Activated CD8-positive, alpha-beta T cell treated with anti-CD3 and anti-CD28 coated beads for 36 hours (primary cell): ENCODE measurements at places on chromosomes 6 and 20. TPM values are rescaled to one million over a fixed set of nuclear protein-coding genes. Genes with fewer than 3 reads are reported as not detected.

The PTGIS gene
- total RNA-seq, result 1.5 TPM

The RSPH9 gene
- total RNA-seq, result 0.11 TPM

The PSMB8 gene
- total RNA-seq, result 370 TPM

The WTAP gene
- 80.6 TPM for total RNA-seq

DNA sequence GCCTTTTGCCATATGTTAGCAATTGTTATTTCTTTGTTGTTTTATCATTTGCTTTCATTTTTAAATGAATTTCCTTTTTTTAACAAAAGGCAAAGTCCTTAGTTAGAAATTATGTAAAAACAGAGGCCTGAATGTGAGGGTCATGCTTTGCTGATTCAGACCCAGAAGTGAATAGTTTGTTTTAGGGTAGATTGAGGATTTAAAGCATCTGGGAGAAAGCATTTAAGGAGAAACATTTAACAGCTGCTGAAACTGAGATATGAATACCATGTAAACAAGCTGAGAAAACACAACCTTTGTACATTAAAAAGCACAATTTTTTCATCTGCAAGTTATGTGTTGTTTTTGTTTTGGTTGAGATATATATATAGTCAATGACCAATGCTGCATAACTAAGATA lies 8.0 kb downstream of the HTR1B start:
- no peaks in the 10 kb centered on the region for H3K36me3 ChIP-seq
- peaks cover 11% of the 10 kb centered on the region for H3K27me3 ChIP-seq
- no peak overlapping the region for H3K27ac ChIP-seq
- DNase-seq, result no peak

DNA sequence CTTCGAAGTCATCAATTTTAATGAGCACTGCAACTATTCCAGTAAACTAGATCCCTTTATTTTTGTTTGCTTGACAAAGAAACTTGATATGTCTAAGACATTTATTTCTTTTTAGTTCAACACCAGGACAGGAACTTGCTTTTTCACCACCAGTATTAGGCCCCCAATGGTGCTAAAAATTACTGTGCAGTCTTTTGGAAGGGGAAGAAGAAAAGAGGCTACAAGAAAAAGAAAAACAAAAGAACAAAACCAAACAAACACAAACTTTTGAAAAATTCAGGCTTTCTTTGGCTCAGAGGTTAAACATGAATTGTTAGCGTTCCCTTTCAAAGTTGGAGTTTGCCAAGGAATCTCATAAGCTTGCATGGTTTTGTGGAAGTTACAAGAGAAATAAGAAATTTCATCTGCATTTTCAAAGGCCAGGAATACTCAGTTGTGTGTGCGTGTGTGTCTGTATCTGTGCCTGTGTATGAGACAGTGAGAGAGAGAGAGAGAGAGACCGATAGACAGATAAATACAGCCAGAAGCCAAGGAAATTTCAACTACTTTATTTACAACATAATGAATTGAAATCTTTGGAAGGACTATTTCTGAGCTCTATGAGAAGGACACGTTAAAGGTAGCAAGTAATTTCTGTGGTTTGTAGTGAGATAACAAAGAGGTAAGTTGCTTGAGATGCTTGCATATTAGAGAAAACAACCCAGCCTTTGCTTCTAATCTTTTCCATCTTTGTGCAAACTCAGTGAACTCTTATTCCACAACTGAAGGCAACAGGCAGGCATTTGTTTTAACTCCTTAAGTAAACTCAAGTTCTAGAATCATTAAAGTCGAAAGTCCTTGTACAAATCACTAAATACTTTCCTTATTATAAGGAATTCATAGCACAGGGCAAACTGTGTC lies 171.0 kb upstream of the CITED2 start:
- no peak for DNase-seq
- H3K4me3 ChIP-seq, result no peak overlapping the region
- peaks cover 13% of the 10 kb centered on the region for H3K4me1 ChIP-seq

DNA sequence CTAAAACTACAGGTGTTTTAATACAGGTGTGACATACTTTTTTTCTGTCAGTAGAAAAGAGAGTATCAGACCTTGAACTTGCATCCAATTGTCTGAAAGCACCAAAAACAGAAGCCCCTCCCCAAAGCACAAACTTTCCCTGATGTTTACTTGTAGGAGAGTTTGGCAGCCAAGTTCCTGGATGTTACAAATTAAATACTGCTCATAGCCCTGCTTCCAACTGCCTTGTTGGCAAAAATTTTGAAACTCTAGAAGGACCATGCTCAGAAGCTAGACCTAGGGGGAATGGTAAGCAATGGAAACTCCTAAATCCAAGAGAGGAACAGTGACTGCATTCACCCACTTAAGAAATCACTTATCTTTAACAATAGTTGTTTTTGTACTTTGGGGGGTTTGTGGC lies 17.0 kb upstream of the ARG1 start:
- no peak overlapping the region for H3K4me3 ChIP-seq
- no peak overlapping the region for H3K27ac ChIP-seq
- peaks cover 2% of the 10 kb centered on the region for H3K4me1 ChIP-seq
- no peaks in the 10 kb centered on the region for H3K36me3 ChIP-seq
- peaks cover 5% of the 10 kb centered on the region for H3K27me3 ChIP-seq

- no peak overlapping the region for H3K27ac ChIP-seq
- DNase-seq, result peak; percentile 3
- H3K27me3 ChIP-seq, result peaks cover 1% of the 10 kb centered on the region
- H3K4me1 ChIP-seq, result no peaks in the 10 kb centered on the region
- no peaks in the 10 kb centered on the region for H3K36me3 ChIP-seq
- H3K4me3 ChIP-seq, result no peak overlapping the region
These were observed 68.6 kb upstream of the FBXL4 start for GRCh38 chr6:99016355-99016754.

DNA sequence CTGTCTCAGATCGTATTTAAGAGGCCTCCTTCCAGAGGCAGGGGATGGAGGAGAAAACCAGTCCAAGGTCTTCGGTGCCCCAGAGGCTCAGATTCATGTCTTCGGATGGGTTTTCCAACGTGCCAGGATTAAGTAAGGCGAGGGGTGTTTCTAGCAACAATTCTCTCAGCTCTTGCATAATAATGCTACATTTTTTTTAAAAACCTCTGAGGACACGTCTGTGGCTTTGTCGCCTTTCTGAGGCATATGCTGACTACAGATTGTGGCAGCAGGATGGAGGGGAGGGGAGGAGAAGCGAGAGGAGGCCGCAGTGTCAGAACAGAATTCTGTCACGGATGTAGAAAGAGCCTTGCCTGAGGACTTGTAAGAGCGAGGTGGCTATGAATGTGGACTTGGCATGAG lies 17.7 kb upstream of the CCDC167 start:
- no peaks in the 10 kb centered on the region for H3K27me3 ChIP-seq
- H3K27ac ChIP-seq, result peak overlapping the region; percentile 97
- peaks cover 13% of the 10 kb centered on the region for H3K36me3 ChIP-seq
- H3K4me3 ChIP-seq, result peak overlapping the region; percentile 78
- DNase-seq, result peak; percentile 89

GRCh38 chr6:44297063-44298038 lies 15.8 kb downstream of the AARS2 start:
- peak overlapping the region; percentile 15 for H3K27ac ChIP-seq
- peaks cover 31% of the 10 kb centered on the region for H3K27me3 ChIP-seq
- peak overlapping the region; percentile 53 for H3K4me3 ChIP-seq
- H3K36me3 ChIP-seq, result peaks cover 12% of the 10 kb centered on the region
- peaks cover 11% of the 10 kb centered on the region for H3K4me1 ChIP-seq

- H3K27ac ChIP-seq, result peak overlapping the region; percentile 92
- H3K36me3 ChIP-seq, result no peaks in the 10 kb centered on the region
- peak overlapping the region; percentile 57 for H3K4me3 ChIP-seq
- peak; percentile 27 for DNase-seq
These were observed 118.4 kb downstream of the JPH2 start for GRCh38 chr20:44068316-44069201.

DNA sequence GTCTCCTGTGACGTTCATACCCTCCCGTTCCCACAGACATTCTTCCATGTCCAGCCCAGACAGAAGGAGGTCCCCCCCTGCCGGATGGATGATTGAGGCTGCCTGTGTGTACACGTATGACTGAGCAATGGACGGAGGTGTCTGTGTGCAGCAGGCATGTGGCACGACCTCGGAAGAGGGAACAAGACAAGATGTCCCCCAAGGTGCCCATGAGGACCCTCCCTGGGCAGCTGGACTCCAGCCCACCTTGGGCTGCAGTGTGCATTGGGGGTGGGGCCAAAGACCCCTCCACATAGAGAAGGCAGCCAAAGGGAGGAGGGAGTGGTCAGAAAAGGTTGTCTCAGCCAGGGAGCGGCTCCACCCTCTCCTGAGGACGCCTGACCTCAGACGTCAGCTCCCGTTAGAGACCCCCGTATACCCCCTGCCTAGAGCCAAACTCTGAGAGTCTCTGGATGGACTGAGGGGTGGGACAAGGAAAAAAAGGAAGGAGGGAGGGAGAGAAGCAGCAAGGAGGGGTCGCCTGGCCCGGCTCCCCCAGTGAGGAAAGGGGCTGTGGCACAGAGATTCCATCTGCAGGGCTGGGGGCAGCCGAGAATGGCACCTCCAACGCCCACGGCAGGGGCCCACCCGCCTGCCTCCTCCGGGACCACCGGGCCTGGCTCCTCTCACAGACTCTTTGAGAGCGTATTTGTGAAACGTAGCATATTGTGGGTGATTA lies 92.9 kb upstream of the BHLHE23 start:
- no peaks in the 10 kb centered on the region for H3K27me3 ChIP-seq
- DNase-seq, result no peak
- H3K4me3 ChIP-seq, result no peak overlapping the region
- no peaks in the 10 kb centered on the region for H3K36me3 ChIP-seq
- peaks cover 2% of the 10 kb centered on the region for H3K4me1 ChIP-seq
- no peak overlapping the region for H3K27ac ChIP-seq

- H3K36me3 ChIP-seq, result no peaks in the 10 kb centered on the region
- no peak overlapping the region for H3K4me3 ChIP-seq
- H3K4me1 ChIP-seq, result no peaks in the 10 kb centered on the region
- DNase-seq, result no peak
- peaks cover 21% of the 10 kb centered on the region for H3K27me3 ChIP-seq
- no peak overlapping the region for H3K27ac ChIP-seq
These were observed 20.5 kb upstream of the FOXQ1 start for GRCh38 chr6:1291381-1291780.

GRCh38 chr20:4366076-4366475 lies 350.7 kb upstream of the RNF24 start:
- no peaks in the 10 kb centered on the region for H3K27me3 ChIP-seq
- no peak overlapping the region for H3K27ac ChIP-seq
- H3K4me3 ChIP-seq, result no peak overlapping the region
- no peaks in the 10 kb centered on the region for H3K36me3 ChIP-seq

- no peaks in the 10 kb centered on the region for H3K36me3 ChIP-seq
- peaks cover 19% of the 10 kb centered on the region for H3K27me3 ChIP-seq
- H3K4me3 ChIP-seq, result no peak overlapping the region
- H3K27ac ChIP-seq, result no peak overlapping the region
- no peaks in the 10 kb centered on the region for H3K4me1 ChIP-seq
- DNase-seq, result no peak
These were observed 169.1 kb upstream of the CST7 start for GRCh38 chr20:24779946-24780345.

DNA sequence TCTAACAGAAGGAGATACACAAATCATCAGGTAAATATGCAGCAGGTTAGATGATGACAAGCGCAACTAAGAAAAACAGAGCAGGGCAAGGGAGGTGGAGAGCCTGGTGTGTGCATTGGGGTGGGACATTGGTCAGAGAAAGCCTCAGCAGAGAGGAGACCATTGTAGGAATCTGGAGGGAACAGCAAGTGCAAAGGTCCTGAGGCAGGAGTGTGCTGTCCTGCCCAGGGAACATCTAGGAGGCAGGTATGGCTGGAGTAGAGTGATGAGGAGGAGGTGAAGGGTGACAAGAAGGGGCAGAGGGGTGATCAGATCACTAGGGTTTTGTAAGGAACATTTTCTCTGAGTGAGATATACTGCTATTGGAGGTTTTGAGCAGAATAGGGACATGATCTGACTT lies 90.1 kb downstream of the NCR2 start:
- H3K36me3 ChIP-seq, result no peaks in the 10 kb centered on the region
- H3K4me3 ChIP-seq, result no peak overlapping the region
- no peak overlapping the region for H3K27ac ChIP-seq
- H3K27me3 ChIP-seq, result peaks cover 21% of the 10 kb centered on the region
- peaks cover 14% of the 10 kb centered on the region for H3K4me1 ChIP-seq

DNA sequence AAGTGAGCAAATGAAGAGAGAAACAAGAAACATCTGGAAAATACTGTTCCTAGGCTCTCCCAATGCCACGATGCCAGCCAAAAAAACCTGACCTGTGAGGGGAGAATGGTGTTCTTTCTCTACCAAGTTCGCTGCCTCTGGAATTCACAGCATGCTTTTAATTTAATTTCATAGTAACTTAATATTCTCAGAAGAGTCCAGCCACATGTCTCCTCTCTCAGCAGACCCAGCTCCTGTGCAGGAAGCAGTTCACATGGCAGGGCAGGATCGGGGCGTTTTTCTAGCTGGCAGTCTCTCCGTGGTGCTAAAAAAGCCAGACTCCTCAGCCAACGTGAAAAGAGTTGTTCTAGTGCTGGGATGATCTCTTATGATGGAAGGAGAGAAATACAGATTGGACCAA lies 57.5 kb downstream of the BFSP1 start:
- no peak overlapping the region for H3K4me3 ChIP-seq
- no peak for DNase-seq
- no peak overlapping the region for H3K27ac ChIP-seq
- H3K36me3 ChIP-seq, result no peaks in the 10 kb centered on the region

DNA sequence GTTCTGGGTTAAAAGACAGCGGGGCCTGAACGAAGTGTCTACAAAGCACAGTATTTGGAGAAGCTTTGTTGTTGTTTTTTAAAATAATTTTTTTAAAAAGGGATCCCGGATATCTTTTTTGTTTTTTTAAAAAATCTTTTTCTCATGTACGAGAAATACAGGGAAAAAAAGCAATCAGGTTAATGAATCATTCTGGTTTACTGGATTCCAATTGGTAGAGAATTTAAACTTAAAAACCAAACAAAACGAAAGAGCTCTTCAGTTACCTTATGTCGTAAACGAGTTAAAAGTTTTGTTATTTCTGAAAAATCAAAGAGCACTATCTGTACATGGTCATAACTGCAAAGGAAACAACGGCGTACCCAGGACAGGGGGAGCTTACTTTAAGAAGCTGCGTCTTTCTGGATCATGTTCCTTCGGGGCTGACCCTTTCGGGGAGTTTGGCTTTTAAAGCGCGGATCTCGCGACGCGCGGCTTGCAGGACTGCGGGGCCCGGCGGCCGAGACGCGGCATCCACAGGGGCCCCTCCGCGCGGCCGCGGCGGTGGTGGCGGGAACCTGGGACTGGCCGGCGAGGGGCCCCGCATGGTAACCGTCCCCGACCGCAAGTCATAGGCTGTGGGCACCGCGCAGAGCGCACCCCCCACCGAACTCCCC lies 927 bp downstream of the IL20RA start:
- DNase-seq, result peak; percentile 7
- H3K4me3 ChIP-seq, result peak overlapping the region; percentile 65
- no peak overlapping the region for H3K27ac ChIP-seq
- no peaks in the 10 kb centered on the region for H3K36me3 ChIP-seq
